Activated naive CD4-positive, alpha-beta T cell (primary cell): ENCODE measurements at places on chromosomes 16 and 17.
A peak's percentile ranks its signal among the peaks of the same experiment; 100 is the strongest.

DNA sequence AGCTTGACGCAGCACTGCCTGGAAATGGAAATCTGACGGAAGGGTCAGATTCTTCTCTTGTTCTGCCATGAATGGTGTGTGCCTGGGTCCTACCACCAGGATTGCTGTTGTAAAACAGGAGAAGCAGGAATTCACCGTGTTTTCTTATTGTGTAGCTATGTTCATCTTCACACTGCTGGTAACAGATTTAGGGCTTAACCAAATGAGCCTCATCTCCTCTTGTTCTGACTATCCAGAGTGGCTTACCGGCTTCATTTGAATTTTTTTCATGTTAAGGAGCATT lies 97.3 kb upstream of the CHMP6 start:
- no peak for DNase-seq

DNA sequence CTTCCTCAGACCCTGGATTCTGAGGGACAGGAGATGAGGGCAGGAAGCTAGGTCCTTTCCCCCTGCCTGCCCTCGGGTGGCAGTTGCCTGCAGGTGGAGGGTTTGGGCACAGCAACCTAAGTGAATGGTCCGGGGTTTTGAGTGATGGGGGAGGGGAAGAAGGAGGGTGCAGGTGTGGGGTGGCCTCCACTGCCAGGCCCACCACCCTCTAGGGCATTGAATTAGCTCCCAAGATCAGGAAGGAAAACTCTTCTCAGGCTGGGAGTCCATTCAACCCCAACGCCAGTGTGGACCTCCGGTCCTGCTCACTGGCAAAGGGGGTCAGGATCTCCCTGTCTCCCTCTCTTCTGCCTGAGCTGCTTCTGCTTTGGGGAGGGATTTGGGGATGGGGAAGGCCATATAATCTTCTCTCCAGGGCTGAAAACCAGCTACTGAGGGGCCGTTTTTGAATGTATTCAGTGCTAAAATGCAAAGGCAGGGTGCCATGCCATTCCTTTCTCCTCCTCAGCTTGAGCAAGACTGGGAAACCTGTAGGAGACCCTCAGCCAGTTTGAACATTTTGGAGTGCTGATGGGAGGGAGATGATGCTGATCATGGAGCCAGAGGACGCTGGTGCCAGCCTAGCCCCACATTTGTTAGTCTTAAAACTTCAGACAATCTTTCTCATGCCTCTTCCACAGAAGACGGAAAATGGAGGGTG lies 18.8 kb downstream of the GRB7 start:
- DNase-seq: no peak

DNA sequence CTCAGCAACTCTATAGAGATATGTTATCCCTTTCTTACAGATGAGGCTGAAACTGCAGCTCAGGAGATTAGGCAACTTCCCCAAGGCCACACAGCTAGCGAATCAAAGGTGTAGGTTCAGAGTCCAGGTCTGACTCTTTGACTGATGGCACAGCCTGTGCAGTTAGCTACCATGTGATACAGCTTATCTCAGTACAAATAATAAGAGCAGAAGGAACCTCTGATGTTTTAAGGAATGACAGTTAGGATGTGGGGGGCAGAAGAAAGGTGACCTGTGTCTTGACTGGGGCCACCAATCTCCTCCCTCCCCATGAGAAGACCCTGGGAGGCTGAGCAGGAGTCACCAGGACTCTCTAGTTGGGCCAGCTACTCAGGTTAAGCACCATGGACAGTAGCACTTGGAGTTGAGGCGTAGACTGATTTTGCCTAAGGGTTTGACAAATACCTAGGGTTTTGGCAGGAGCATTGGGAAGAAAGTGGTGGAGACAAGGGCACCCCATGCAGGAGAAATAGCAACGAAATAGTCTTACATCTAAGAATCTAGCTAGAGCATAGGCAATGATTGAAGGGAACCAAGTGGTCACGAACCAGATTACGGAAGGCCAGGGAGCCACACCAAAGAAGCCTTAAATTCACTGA lies 22.8 kb upstream of the ACSM2B start:
- DNase-seq: no peak

DNA sequence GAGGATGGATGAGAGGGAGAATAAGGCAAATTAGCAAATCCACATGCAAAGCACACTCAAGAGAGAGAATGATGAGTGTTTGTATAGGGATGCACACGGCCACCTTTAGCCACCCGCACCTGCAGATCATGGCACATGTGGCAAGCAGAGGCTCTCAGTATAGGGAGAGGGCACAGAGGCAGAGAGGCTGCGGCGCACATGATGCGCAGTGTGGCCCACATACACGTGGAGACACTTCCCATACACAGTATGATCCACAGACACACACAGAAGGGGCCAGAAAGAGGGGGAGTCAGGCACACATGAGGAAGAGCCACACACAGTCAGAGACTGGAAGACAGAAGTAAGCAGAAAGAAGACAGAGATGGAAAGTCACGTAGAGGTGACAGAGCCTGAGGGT lies 6.5 kb upstream of the CHD3 start:
- no peak for DNase-seq

- no peak for DNase-seq
These were observed 115.1 kb upstream of the CCL2 start for GRCh38 chr17:34140006-34140405.

DNA sequence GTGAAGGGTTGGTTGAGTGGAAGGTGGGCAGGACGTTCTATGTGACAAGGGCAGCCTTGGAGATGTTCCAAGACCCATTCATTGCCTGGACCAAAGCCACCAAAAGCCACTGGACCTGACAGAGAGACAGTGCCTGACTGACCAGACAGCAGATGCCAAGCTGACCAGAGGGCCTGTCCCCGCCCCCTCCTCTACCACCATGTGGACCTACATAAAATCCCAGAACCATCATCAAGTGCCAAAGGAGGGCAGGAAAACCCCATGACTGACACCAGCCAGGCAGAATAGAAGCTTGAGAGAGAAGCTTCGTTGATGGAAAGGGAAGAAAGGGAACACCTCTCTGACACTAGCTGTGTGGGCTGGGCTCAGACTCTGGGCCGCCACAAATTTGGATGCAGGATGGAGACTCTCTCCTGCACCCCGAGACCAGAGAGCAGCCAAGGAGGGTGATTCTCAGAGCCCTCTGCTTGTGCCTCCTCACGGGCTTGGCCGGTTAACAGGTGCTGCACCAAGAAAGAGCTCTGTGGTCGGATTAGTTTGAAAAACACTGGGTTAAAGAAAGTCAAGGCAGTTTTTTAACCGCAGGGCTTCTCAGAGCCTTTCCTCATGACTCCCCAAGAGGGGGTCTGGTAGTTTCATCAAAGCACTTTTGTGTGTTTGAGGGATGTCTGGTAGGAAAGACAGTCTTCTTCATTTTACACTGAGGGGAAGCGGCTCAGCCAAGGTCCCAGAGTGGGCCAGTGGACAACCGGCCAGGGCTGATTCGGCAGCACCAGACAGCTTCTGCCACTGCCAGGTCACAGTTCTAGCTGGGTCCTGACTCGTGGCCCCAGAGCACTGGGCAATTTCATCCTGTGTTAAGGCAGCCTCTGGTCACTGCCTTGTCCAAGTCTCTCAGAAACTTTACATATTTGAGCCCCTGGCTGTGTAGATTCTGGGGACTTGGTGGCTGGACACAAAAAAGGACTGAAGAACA lies 1.7 kb downstream of the TNFRSF13B start:
- DNase-seq: no peak

GRCh38 chr17:72421128-72422092 lies 300.6 kb downstream of the SOX9 start:
- no peak for DNase-seq

DNA sequence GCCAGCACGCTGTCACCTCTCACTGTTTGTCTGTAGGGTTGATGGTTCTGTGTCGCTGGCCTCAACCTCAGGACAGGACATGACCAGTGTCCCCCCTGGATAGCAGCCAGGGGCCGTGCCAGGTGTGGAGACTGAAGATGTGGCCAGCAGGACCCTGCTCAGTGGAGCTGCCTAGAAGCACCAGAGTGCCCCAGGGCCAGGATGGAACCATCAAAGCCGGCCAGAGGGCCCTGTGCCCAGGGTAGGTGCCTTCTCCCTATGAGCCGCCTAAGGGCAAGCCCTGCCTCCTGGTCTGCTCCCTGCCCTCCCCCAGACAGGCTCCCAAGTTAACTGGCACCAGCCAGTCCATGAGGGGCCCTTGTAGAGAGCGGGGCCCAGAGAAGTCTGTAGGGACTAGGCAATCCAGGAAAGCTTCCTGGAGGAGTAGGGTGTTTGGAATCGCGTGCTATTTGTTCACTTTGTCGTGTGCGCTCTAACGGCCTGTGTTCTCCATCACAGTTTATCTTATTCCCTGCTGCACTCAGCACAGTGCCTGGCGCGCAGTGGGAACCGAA lies 546 bp upstream of the NDUFB10 start:
- DNase-seq: no peak

DNA sequence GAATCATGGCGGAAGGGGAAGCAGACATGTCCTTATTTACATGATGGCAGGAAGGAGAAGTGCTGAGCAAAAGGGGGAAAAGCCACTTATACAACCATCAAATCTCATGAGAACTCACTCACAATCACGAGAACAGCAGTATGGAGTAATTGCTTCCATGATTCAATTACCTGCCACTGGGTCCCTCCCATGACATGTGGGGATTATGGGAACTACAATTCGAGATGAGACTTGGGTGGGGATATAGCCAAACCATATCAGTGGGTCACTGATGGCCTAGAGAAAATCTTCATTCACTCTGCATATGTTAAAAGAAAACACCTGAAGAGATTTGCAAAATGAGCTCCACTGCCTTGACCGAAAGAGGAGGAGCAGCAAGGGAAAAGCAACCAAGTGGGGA lies 130.3 kb upstream of the FAM20A start:
- DNase-seq: no peak

- DNase-seq: peak; percentile 94
These were observed at the start of gene WBP2 for GRCh38 chr17:75855310-75856061. TSS of gene WBP2 (minus strand) at chr17:75855335. CDS start at chr17:75855297, 38 bp downstream.

GRCh38 chr16:87874639-87875427 lies 5.5 kb upstream of the SLC7A5 start:
- DNase-seq: peak; percentile 11

GRCh38 chr16:84806256-84806889 lies 13.4 kb upstream of the CRISPLD2 start:
- no peak for DNase-seq

- no peak for DNase-seq
These were observed 30.2 kb downstream of the SPHK1 start for GRCh38 chr17:76414334-76415295.

DNA sequence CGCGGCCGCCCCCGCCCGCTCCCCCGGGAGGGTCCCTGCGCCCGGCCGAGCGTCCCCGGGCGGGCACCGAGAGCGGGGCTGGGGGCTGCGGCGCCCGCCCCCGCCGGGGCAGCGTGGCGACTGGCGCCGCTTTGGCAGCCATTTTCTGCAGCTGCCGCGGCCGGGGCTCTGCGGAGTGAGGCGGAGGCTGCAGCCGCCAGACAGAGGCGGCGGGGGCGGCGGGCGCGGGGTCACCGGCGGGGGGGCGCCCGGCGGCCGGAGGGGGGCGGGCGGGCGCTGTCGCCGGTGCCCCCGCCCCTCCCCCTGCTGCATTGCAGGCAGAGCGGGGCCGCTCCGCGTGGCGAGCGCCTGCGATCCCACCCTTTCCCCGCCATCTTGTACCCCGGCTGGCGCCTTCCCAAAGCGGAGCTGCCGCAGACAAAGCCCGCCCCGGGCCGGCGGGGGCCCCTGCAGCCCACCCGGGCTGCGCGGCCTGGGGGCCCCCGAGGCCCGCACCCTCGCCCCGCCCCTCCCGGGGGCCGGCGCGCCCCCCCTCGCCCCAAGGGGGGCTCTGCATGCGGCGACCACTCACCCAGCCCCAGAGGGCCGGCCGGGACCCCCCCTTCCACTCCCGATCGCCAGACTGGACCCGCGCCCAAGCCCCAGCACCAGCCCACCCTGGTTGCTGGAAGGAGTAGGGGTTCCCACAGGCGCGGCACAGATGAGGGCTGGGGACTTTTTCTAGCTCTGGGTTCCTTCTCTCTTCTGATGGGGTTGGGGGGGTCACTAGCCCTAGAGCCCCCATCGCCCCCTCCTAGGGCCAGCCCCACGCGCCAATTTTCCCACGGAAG lies 16.6 kb upstream of the CBX8 start:
- no peak for DNase-seq

DNA sequence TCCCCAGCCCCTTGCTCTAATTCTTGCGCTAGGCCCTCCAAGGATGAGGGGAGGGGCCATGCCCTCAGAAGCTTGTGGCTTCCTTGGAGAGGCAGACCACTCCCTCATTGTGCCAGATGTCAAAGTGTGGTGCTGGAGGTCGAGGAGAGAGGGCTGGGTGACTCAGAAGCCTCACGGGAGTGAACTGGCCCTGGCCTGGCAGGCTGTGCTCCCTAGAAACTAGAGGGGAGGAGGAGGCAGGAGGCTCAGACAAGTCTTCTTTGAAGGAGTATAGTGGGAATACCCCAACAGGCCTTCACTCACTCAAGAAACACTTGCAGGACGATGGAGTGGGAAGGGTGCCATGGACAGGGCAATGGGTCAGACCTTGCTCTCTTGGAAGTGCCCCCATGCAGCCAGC lies 18.5 kb downstream of the ANKRD40 start:
- no peak for DNase-seq

DNA sequence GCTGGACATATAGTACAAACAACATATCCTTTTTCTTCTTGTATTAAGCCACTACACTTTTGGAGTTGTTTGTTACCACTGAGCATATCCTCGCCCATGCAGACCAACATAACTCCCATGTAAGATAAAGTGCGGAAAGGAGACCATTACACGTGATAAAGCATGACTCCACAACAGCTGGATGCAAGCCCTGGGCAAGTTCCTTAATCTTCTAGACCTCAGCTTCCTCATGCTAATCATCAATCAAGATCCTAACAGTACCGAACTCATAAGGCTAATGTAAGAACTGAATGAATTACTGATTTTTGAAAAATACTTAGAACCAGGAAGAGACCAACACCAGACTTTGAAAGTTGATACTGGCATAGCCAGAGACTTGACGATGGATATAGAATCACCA lies 47.0 kb upstream of the GSG1L start:
- no peak for DNase-seq

- no peak for DNase-seq
These were observed 23.6 kb upstream of the ATF7IP2 start for GRCh38 chr16:10362077-10362863.

GRCh38 chr17:71033336-71033735 lies 864.0 kb downstream of the KCNJ2 start:
- DNase-seq: no peak

DNA sequence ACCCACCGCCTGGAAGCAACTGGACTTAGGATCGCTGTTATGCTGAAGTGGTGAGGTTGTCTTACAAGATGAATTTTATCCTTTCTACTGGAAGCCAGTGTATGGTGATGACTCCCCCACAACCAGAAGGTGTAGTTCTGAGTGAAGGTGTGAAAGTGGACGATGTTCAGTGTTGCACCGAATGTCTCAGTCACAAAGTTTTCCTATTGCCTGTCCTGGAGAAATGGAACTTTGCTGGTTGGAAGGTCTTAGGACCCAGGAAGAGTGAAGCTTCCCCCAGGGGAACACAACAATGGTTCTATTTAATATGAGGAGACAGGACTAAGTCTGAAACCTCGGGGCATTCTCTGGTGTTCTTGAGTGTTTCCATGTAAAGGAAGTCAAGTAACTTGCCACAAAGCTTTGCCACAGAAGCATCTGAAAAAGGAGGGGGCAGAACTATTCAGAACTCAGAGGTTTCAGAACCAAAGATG lies 44.2 kb downstream of the USP22 start:
- no peak for DNase-seq

- no peak for DNase-seq
These were observed 699 bp upstream of the PVALEF start for GRCh38 chr17:81164371-81165245.
